ENCODE measurements at places on chromosomes 6 and 20.

- no peak for DNase-seq
Measured at GRCh38 chr6:12800120-12800519, 83.6 kb downstream of the PHACTR1 start.

GRCh38 chr6:17410281-17410680 lies 16.9 kb downstream of the CAP2 start:
- no peak for DNase-seq

GRCh38 chr6:128415387-128415786 lies 105.0 kb downstream of the PTPRK start:
- DNase-seq = no peak

DNA sequence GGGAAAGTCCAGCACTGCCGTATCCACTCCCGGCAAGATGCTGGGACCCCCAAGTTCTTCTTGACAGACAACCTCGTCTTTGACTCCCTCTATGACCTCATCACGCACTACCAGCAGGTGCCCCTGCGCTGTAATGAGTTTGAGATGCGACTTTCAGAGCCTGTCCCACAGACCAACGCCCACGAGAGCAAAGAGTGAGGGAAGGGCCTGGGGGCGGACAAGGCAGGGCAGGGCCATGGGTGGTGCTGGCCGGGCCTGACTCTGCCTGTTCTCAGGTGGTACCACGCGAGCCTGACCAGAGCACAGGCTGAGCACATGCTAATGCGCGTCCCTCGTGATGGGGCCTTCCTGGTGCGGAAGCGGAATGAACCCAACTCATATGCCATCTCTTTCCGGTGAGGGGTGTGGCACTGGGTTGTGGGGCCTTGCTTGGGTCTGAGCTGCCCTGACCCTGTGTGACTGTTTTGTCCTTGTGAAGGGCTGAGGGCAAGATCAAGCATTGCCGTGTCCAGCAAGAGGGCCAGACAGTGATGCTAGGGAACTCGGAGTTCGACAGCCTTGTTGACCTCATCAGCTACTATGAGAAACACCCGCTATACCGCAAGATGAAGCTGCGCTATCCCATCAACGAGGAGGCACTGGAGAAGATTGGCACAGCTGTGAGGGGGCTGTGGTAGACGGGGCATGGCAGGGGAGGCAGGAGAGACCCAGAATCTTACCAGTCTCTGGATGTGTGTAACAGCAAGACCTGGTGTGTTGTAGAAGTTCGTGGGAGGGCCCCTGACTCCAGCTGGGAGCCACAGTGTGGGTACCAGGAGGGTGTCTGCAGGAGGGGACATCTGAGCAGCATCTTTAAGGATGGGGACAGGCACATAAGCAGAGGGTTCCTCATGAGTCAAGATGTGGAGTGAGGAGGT lies 29.1 kb downstream of the PLCG1 start:
- no peak for DNase-seq

- no peak for DNase-seq
Measured at GRCh38 chr6:158414851-158415262, 102.6 kb downstream of the TULP4 start.

DNA sequence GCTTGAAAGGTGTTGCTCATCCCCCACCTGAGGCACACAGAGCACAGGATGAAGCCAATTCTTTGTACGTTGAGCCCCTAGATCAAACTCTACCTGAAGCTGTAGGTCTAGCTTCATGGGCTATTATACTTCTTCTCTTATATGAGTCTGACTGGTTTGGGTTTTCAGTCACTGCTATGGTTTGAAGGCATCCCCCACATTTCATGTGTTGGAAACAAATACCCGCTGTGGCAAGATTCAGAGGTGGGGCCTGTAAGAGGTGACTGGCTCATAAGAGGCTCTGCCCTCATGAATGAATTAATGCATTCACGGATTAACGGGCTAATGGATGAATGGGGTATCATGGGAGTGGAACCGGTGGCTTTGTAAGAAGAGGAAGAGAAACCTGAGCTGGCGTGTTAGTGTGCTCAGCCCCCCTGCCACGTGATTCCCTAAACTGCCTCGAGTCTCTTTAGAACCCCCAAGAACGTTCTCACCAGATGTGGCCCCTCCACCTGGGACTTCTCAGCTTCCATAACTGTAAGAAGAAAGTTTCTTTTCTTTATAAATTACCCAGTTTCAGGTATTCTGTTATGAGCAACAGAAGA lies 39.2 kb downstream of the PREX1 start:
- DNase-seq = no peak

DNA sequence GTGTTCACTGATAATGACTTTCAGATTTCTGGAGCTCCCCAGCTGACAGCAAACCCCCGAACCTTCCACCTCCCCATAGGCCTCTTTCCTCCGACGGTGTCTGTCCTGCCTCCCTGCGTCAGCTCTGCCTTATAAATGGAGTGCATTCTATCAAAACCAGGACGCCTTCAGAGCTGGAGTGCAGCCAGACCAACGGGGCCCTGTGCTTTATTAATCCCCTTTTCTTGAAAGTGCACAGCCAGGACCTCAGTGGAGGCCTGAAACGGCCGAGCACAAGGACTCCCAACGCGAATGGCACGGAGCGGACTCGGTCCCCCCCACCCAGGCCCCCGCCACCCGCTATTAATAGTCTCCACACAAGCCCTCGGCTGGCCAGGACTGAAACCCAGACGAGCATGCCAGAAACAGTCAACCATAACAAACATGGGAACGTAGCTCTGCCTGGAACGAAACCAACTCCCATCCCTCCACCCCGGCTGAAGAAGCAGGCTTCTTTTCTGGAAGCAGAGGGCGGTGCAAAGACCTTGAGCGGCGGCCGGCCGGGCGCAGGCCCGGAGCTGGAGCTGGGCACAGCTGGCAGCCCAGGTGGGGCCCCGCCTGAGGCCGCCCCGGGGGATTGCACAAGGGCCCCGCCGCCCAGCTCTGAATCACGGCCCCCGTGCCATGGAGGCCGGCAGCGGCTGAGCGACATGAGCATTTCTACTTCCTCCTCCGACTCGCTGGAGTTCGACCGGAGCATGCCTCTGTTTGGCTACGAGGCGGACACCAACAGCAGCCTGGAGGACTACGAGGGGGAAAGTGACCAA lies 42.3 kb upstream of the NAA20 start:
- DNase-seq = no peak

- DNase-seq = no peak
Measured at GRCh38 chr6:15386110-15386755, 140.4 kb downstream of the JARID2 start.

DNA sequence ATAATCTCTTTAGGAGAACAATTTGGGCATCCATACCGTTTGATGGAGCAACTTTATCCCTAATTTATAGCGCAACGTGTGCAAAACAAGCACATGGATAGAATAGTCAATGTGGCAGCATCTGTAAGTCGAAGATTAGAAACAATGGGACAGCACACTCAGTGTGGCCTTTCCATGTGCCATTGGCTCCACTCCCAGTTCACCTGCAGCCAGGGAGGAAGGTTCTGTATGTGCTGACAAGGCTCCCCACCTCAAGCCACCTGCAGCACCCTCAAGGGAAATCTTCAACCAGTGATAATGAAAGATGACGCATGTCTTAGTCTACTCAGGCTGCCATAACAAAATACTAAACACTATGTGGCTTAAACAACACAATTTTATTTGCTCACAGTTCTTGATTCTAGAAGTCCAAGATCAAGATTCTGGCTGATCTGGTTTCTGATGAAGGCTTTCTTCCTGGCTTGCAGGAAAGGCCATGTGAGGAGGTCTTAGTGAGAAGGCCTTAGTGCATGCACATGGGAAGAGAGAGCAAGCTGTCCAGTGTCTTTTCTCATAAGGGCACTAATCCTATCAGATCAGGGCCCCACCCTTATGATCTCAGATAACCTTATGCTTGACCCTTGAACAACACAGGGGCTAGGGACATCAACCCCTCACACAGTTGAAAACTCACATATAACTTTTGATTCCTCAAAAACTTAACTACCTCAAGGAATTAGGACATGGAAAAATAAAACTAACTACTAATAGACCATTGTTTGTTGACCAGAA lies 34.9 kb upstream of the SHLD1 start:
- no peak for DNase-seq

GRCh38 chr20:51636123-51636522 lies 93.6 kb upstream of the NFATC2 start:
- no peak for DNase-seq

DNA sequence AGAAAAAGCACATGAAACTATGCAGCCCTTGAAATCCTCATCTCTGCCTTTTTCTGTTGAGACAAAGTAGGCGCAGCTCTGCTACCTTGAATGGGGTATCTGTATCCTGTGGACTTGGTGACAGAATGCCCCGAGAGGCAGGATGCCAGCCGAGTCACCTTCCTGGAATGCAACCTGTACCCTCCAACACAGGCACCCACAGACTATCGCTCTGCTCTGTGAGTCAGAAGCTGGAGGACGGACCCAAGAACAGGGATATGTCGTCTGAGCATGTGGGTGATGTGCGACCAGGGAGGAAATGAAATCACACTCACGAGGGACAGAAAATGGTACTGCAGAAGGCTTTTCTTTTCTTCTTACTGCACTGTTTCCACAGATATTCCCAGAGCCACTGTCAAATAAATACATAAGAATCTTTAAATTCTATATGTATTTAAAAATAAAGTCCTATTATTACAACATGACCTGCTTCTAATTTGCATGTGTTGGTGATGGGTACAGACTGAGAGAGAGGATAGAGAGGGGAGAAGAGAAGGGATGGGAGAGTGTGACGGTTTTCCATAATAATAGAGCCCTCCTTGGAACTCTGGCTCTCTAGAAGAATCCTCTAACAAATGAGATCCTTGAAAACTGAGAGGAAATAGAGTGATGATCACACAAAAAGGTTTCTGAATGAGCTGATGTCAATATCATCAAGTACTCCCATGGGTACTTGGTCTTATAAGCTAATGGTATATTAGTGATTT lies 308.1 kb downstream of the FOXC1 start:
- DNase-seq = no peak

GRCh38 chr20:63028461-63028921 lies 21.7 kb upstream of the BHLHE23 start:
- DNase-seq = no peak

DNA sequence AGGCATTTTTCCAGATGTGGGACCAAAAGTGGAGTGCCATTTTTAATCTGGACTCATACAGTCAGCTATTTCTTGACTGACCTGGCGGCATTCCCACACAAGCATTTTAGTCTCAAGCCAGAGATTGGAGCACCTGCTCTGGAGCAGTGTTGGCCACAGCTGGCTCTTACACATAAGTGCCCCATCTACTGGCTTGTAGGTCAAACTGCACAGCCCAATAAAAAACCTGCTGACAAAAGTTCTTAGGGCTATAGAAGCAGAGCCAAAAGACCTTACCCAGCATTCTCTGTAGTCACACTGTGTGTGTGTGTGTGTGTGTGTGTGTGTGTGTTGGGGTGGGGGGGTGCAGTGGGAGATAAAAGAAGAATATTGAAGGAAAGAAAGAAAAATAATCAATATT lies 38.6 kb upstream of the SENP6 start:
- DNase-seq = no peak

GRCh38 chr6:144327081-144327480 lies 41.9 kb downstream of the UTRN start:
- no peak for DNase-seq

DNA sequence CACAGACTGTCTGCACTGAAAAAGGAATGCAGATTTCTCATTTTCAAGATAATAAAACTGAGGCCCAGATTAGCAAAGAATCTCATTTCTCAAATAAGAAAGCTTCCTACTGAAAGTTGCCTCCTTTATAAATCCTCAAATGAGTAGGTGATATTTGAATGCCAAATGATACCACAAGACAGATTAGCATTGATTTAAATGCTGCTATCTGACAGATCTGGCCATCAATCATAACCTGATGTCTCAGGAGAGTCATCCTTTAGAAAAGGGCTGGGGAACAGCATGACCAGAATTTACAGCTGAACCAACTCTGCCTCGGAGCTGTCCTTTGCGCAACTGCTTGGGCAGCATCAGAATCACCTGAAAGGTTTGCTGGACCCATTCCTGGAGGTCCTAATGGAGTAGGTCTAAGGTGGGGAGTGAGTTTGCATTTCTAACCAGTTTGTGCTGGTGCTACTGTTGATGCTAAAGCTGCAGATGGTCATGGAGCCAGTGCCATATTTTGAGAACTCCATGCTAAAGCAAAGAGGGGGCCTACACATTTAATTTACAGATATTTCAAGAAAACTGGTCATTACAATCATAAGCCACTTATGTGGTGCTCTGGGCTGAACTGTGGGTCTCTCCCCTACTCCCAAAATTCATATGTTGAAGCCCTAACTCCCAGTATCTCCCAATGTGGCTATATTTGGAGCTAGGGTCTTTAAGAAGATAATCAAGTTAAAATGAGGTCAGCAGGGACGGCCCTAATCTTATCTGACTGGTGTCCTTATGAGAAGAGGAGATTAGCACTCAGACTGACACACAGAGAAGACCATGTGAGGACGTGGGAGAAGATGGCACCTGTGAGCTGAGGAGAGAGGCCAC lies 295.5 kb upstream of the JARID2 start:
- DNase-seq = no peak

GRCh38 chr6:151436300-151436699 lies 15.6 kb downstream of the RMND1 start:
- DNase-seq = no peak

DNA sequence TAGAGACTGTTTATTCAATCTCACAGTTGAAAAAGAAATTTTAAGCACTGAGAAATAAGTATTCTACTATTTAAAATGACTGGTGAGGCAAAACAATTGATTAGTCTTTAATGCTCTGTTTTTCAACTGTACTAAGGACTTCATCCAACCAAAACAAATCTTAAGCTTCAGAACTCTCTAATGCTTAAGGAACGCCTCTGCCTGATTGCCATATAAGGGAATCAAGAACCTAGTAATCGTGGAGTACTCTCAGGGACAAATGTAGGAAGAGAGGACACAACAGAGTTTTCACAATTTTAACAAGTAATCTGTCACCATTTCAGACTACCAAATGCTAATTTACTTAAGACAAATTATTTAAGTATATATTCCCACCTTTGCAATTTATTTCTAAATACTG lies 16.1 kb downstream of the FBXO30 start:
- no peak for DNase-seq

GRCh38 chr6:36508532-36508931 lies 38.7 kb downstream of the STK38 start:
- no peak for DNase-seq

GRCh38 chr6:9948678-9949077 lies 466.2 kb downstream of the TFAP2A start:
- no peak for DNase-seq

GRCh38 chr6:75244063-75244584 lies 523 bp upstream of the COX7A2 start:
- no peak for DNase-seq

DNA sequence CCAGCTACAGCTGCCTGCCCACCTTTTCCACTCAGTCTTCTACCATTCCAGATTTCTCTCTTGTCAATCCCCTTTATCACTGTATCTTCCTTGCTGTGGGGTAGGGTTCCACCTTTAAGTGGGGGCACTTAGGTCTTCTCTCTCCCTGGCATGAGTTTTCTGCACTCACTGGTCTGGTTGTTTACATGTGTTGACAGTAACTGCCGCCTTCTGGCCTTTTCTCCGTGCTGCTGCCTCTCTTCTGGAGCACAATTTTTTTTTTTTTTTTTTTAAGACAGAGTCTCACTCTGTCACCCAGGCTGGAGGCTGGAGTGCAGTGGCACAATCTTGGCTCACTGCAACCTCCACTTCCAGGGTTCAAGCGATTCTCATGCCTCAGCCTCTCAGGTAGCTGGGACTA lies 12.0 kb downstream of the RNF114 start:
- DNase-seq = no peak

GRCh38 chr20:13229538-13229937 lies 8.5 kb downstream of the ISM1 start:
- no peak for DNase-seq
